Activated T-helper 1 cell treated with Interleukin-2 at 50 U/mL for 16 hours (primary cell): ENCODE measurements at places on chromosomes 2 and 18.
A peak's percentile ranks its signal among the peaks of the same experiment; 100 is the strongest.

- no peak for DNase-seq
Measured at GRCh38 chr2:71827524-71827901, 320.1 kb downstream of the CYP26B1 start.

GRCh38 chr2:138440759-138441158 is 60.8 kb upstream of the SPOPL start:
- DNase-seq = no peak

GRCh38 chr2:11677136-11678055 is 7.4 kb upstream of the NTSR2 start:
- DNase-seq = no peak

DNA sequence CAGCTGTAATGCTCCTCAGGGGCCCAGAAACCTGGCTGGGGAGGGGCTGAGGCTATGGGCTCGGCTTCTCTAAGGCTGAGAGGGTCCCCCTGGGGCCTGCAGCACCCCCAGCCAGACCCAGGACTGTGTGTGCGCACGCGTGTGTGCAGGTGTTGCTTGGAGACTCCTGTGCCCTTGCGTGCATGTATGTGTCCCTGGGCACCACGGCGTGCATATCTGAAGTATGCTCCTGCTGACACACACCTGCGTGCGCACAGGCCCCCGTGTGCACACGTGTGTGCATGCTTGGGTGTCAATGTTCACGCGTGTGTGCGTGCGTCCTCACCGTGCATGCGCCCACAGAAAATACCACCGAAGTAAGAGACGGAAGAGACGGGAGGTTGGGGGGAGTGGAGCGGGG is 14.9 kb upstream of the ECEL1 start:
- DNase-seq = no peak

DNA sequence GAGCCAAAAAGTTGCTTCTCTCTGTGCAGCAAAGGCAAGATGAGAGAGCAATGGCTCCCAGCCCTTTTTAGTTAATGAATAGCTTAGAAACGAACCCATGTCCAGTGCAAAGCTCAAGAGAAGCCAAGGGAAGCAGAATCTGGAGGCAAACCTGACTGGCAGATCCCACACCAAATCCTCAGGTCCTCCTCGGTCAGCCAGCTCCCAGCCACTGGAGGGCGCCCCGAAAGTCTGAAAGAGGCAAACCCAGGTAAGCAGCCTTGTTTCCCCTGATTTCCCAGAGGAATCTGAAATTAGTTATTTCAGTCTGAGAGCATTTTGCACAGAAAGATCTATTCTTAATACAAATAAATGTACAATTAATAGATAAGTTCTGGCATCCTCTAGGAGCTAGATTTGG is 71.3 kb upstream of the PID1 start:
- no peak for DNase-seq

DNA sequence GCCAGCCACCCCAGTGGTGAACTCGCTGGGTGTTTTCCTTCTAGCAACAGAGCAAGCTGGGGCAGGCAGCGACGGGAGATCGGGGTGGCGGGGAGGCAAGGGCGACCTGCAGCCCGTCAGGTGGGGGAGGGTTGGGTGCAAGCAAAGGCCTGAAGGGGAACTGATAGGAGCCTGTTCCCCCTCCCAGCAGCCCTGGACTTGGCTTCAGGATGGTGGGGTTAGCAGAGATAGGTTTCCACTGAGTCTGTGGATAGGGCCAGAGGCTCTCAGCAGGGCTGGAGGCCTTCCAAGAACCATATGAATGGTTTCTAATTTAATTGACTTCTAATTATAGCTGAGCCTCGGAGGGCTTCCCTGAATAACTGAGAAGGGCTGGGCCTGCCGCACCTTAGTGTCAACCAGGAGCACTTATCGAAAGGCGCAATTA is 55.3 kb downstream of the EDAR start:
- no peak for DNase-seq

- DNase-seq = no peak
Measured at GRCh38 chr18:46810481-46811000, 53.7 kb upstream of the ST8SIA5 start.

DNA sequence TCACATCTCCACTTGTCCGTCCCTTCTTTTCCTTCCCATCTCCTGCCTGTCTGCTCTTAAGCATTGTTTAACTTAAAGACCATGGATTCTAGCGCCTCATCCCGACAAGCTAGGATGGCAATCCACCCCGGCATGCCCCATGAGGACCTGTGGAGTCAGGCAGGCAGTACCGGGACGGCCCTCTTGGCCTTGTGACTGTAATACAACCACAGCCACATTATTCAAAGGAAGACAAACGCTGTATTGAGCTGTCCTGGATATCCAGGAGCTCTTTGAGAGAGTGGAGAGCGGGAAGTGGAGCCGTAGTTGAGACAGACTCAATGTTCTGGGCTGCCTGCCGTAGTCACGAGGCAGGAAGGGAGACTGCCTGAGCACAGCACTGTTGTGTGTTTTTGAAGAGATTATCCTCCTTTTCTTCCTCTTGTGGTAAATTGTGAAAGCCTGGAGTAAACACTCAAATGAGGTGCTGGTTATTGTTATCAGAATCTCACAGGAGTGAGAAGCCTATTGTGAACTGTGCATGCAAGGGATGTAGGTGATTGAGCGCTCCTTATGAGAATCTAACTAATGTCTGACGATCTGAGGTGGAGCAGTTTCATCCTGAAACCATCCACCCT is 929.8 kb upstream of the CNTNAP5 start:
- no peak for DNase-seq

GRCh38 chr2:23111263-23111662 is 273.7 kb upstream of the KLHL29 start:
- no peak for DNase-seq

GRCh38 chr2:37370666-37371065 is 26.2 kb downstream of the QPCT start:
- no peak for DNase-seq

DNA sequence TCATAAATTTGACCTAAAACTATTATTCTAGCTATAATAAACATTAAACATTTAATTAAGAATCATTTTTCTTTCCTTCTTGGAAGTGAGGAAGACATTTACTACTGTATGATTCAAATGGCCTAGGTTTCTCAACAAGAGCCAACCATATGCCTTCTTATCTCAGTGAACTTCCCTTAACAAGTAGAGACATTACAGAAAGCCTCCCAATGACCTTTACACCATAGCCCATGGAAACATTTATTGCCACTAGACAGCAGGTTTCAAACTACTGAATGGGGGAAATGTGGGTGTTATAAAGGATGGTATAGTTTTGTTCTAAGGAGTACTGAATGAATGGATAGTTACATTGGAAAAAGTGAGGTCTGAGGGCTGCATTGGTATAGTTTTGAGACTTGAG is 349.4 kb upstream of the SPRED2 start:
- no peak for DNase-seq

- DNase-seq = no peak
Measured at GRCh38 chr2:180063494-180064092, 56.5 kb upstream of the CWC22 start.

GRCh38 chr18:22106536-22107292 is 62.7 kb upstream of the GATA6 start:
- DNase-seq = no peak

DNA sequence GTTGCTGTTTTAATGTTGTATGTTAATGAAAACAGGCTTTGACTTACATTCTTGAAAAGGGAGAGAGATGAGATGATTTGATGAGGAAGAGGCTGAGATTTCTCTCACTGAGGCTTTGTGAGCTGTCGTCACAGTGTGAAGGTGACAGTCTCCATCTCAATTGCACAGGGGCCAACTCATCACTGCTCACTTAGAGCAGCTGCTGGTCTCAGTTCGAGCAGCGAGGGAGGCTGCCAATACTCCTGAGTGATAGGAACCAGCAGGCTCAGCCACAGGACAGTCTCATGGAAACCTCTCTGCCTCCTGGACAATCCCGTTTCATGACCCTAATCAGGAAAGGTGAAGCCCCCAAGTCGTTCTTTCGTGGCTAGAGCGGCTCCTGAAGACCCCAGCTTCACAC is 170.7 kb upstream of the SOX11 start:
- no peak for DNase-seq

DNA sequence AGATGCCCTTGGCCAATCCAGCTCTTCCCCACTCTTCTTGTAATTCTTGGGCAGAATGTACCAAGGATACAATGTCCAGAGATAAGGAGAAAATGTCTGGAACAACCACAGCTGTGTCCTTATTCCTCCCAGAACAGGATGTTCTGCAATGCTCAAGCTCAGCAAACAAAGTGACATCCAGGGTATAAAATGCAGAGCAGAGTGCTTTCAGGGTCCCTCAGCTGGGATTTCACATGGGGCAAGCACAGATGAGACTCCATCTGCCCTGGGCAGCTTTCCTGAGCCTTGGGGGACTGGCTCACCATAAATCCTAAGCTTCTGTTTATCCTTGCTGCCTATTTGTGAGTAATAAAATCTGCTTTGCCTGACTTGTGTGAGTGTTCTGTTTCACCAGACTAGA is 127.4 kb downstream of the VAPA start:
- no peak for DNase-seq

DNA sequence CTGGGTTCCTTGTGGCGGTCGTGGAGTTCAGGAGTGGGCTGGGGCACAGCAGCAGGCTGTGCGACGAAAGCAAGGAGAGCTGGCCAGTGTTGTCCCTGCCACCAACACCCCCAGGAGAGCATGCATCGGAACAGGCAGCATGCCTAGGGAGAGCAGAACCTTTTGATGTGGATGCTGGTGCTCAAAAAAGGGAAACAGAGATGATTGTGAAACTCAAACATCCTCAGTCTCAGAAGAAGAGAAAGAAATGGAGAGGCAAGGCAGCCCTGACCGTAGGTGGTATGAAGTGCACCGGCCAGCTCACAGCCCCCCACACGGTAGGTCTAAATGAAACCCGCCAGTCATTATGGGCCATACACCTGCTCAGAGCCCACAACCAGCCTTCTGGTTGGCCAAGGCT is 253.4 kb downstream of the GBX2 start:
- DNase-seq = no peak

DNA sequence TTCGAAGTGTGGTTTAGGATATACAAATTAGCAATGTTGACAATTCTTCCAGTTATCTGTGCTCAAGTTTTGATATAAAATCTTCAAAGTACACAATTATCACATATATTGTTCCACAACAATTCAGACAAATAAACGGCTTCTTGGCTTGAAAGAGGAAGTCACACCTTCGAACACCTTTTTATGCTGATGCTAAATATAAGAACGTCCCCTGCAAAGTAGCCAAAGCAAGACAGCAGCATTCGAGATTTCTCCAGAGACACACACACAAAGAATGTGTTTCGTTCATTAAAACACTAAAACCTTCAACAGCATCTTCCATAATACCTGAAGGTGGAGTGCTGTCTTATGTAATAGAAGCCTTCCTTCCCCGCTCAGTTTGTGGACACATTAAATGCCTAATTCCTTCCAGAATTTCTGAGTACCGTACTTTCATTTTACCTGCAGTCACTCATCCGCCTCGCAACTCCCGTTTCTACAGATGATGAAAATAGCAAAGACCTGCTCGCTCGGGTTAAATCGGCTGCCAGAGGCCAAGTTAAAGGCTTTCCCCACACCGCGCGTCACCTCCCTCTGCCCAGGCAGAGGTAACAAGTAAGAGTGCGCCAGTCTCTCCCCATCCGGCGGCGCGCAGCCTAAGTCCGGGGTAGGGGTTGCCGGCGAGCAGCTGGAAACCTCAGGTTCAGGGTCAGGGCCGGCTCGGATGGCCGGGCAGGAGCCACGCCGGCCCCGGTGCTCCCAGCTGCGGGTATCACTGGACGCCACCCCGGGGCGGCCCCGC is 847 bp downstream of the SERPINE2 start:
- DNase-seq = peak; percentile 4
